ENCODE measurements at places on chromosomes 12 and 14.
A peak's percentile ranks its signal among the peaks of the same experiment; 100 is the strongest.

- DNase-seq, result peak; percentile 59
Observed at GRCh38 chr14:51095854-51096823, 1.2 kb upstream of the TRIM9 start.

DNA sequence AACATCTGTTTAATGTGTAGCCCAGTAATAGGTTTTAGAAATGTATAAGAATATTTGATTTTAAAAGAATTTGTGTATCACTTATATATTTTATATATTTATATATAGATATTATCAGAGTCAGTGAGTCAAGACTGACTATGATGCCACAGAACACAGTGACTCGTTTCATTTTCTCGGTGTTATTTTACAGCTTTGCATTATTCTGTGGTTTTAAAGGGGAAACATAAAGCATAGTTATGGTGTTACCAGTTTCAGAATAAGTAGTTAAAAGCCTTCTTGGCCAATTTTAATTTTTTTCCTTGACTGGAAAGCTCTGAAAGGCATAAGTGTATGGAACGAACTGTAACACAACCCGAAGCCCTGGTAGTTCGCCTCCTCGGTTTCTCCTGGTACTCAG is 91.0 kb downstream of the GRIP1 start:
- peak; percentile 13 for DNase-seq

- DNase-seq, result peak; percentile 47
Observed at GRCh38 chr12:104306943-104307654, 3.6 kb downstream of the EID3 start.

DNA sequence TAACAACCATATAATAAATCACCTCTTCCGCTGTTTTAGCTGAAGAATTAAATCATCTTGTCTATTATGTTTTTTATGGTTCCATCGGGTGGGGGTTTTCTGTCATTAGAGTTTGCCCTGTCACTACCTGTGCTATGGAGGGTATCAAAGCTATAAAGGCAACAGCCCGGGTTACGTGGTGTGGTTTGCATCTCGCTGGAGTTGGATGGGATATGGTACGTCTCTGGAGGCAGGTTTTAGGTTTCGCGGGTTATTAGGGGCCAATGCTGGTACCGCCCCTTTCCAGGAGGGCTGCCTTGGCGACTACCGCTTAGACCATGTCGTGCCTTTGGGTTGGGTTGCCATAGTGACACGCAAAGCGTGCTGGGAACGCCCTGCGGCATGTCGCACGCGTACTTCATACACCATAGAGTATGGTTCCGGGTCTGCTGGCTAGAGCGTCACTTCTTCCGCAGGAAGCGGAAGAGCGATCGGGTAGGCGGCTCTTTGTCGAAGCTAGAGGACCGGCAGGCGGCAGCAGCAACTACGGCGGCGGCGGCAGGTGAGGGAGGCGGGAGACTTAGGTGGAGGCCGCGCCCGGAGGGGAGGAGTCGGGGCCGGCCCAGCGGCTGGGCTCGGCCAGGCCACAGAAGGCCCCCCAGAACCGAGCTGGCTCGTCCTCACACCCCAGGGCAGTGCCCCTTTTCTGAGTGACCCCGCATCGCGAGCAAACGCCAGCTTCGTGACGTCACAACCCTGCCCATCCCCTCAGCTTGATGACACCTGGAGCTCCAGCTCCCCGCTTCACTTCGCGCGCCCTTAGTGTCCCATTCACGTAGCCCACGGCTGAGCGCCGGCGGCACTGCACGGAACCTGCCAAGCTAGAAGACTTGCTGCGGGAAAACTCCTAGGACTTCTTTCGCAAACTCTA is at the start of gene ZC3H10:
ZC3H10 (plus strand) TSS at position 489 of the 910 bp plus-strand sequence. CDS start 2,297 bp downstream, outside the sequence.
- peak; percentile 100 for DNase-seq

DNA sequence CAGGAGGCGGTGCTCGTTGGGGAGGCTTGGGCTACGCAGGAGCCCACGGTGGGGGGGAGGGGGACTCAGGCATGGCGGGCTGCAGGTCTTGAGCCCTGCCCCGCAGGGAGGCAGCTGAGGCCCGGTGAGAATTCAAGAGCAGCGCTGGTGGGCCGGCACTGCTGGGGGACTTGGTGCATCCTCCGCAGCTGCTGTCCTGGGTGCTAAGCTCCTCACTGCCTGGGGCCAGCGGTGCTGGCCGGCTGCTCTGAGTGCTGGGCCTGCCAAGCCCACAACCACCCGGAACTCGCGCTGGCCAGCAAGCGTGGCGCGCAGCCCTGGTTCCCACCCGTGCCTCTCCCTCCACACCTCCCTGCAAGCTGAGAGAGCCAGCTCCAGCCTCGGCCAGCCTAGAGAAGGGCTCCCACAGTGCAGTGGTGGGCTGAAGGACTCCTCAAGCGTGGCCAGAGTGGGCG is 3.2 kb downstream of the METTL25 start:
- DNase-seq, result no peak

- DNase-seq, result no peak
Observed at GRCh38 chr12:72191761-72192160, 80.4 kb upstream of the TRHDE start.

GRCh38 chr14:55313480-55313879 is 42.3 kb downstream of the FBXO34 start:
- DNase-seq, result no peak

- peak; percentile 33 for DNase-seq
Observed at GRCh38 chr14:29262979-29263378, 496.4 kb downstream of the FOXG1 start.

DNA sequence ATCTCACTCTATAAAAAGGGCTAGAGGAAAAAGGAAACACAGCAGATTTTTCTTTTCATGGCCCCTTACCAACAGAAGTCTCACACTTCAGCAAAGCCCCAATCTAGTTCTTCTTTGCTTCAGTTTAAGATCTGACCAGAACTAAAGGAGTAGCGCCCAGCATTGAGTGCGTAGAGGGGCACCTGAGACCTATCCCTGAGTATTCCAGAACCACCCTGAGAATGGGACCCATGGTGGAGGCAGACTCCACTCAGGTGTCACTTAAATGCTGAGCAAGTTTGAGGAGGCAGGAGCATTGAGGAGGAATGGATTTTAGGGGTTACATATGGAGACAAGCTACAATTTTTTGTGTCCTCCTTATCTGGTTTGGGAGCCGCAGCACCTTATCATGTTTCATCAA is 1.8 kb upstream of the HOXC11 start:
- DNase-seq, result no peak

GRCh38 chr12:49866859-49867569 is 24.1 kb upstream of the BCDIN3D start:
- DNase-seq, result peak; percentile 63

GRCh38 chr14:64506721-64507120 is 2.2 kb downstream of the ZBTB1 start:
- no peak for DNase-seq

DNA sequence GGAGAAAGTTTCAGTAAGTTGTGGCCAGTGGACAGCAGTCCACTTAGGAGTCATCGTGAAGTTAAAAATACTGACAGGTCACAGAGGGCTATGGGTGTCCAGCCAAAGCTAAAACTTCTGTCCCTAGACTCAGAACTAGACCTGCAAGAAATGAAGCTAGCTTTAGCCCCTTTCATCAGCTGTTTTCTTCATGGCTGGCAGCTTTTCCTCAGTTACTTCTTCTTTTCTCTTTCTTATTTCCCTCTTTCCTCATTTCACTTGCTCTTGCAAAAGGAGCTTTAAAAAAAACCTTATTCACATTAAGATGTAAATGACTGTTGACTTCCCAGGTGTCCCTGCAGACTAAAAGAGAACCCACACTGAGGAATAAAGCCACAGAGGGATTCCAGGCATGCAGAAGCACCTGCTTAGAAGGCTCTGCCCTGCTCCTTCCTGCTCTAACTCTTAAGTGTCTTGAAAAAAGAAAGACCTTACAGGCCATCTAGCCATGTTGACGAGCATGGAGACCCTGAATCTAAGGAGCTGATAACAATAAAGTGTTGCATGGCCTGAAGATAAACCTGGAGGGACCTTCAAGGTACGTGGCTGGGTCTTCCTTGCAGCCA is 69.7 kb upstream of the CCND2 start:
- DNase-seq, result no peak

DNA sequence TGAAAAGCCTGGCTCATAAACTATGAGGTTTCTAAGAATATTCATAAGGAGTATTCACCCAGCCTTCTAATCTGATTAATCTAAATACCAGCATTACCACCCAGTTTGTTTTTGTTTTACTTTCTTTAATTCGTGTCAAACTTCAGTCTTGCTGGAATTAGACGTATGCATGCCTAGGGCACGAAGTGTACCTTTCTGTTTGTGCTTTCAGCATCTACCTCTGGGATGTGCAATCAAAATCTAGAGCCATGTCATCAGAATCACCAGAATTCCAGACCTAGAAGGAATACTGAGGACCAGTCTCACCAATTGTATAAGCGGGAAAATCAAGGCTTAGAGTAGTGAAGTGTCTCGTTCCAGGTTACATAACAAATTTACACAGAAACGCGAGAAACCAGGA is 57.3 kb downstream of the KITLG start:
- DNase-seq, result no peak

- no peak for DNase-seq
Observed at GRCh38 chr12:54007538-54008259, 1.1 kb upstream of the HOXC8 start.

Measured in choroid plexus epithelial cell (primary cell).